ENCODE measurements at places on chromosomes 12 and 14. TPM values are rescaled to one million over a fixed set of nuclear protein-coding genes. Genes with fewer than 3 reads are reported as not detected.

PPFIA2 gene
- 0.66 TPM for polyA plus RNA-seq

CIT gene
- 0.61 TPM for polyA plus RNA-seq

RDH16 gene
- polyA plus RNA-seq, result 0.29 TPM

PPP1R36 gene
- 0.72 TPM for polyA plus RNA-seq

DEGS2 gene
- 0.11 TPM for polyA plus RNA-seq

PPP1R12A gene
- 20.2 TPM for polyA plus RNA-seq

CLEC6A gene
- polyA plus RNA-seq, result not detected

ADAM21 gene
- polyA plus RNA-seq, result 0.29 TPM

ITGA7 gene
- polyA plus RNA-seq, result 288 TPM

CFAP251 gene
- 0.54 TPM for polyA plus RNA-seq

AQP6 gene
- polyA plus RNA-seq, result 0.32 TPM

ANKS1B gene
- polyA plus RNA-seq, result 0.43 TPM

All from right cardiac atrium (tissue), 5 donors.